ENCODE measurements at places on chromosomes 3 and 15.

DNA sequence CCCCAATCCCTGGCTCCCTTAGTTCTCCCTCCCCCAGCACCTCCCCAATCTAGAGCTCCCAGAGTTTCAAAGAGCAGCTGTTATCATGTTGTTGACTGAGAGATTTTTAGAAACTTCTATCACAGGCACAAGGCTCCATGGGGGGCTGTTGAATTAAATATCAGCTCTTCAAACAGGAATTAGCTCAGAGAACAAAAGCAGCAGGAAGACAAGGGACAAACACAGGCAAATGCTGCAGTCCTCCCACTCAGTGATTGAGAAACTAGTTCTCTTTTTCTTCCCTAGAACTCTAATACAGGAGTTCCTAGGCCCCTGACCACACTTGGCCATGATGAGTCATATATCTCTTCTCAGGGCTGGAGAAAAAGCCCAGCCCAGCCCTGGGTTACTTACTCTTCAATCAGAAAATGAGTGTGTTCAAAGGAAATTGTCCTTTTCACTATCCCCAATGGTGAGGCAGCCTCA lies 262.1 kb downstream of the IGSF11 start:
- no peak for DNase-seq

GRCh38 chr3:138203938-138204337 lies 16.8 kb downstream of the ARMC8 start:
- DNase-seq, result no peak

DNA sequence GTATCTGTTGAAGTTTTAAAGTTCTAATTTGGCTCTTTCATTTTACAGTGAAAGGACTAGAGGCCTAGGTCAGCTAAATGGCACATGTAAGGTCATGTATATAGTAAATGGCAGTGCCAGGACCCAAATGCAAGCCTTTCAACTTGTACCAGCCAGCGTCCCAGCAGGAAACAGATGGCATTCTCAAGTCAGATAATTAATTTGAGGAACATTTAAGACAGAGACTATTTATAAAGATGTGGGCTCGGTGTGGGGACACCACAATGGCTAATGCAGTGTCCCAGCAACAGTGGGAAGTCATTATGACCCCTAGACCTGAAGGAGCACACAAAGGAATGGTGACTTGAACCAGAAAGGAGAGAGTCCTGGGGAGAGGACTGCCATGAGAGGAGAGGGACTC lies 6.1 kb downstream of the MINDY4B start:
- no peak for DNase-seq

GRCh38 chr3:130516645-130517512 lies at the start of gene COL6A6:
TSS of gene COL6A6 (plus strand) at chr3:130517177. CDS start at chr3:130560365, 43,188 bp downstream.
- no peak for DNase-seq

DNA sequence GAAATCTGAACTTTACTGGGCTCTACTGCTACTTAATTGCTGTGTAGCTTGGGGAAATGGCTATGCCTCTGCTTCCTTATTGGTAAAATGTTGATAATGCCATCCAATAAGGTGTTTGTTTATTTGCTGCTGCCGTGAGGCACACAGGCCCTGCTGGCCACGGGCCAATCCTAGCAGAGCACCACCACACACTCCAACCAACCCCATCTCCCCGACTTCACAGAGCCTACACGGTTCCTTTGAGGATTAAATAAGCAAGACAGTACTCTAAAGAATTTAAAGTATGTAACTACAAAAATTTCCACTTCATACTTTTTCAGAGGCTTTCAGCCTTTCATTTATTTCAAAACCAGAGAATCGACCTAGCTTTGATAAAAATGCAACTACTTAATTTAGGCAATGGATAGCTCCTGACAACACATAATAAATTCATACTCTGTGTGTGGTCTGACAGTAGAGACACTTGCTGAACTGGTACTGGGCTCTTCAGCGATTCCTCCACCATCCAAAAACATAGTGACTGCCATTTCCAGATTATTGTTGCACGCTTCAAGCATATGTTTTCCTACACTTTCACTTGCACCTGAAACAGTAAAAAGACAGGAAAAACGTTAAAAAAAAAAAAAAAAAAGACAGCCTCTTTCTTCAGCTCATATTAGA lies 25.3 kb downstream of the UBXN7 start:
- no peak for DNase-seq

- DNase-seq, result no peak
Measured at GRCh38 chr15:72227192-72227586, 3.8 kb downstream of the PKM start.

All from sigmoid colon (tissue), 7 donors.